ENCODE measurements at places on chromosomes 7 and 10. TPM values are rescaled to one million over a fixed set of nuclear protein-coding genes. Genes with fewer than 3 reads are reported as not detected.

Gene KLF14
- 0.20 TPM for total RNA-seq

Gene BMS1
- 31.1 TPM for total RNA-seq

Gene TCERG1L
- not detected for total RNA-seq

Gene ARL3
- 5.4 TPM for total RNA-seq

Gene ANKRD26
- total RNA-seq: 7.3 TPM

Measured in HT1080 (cell line).